T-helper 2 cell (primary cell): ENCODE measurements at places on chromosomes 6 and 20.

GRCh38 chr20:59676126-59676850 lies 71.9 kb downstream of the PHACTR3 start:
- no peak for DNase-seq

DNA sequence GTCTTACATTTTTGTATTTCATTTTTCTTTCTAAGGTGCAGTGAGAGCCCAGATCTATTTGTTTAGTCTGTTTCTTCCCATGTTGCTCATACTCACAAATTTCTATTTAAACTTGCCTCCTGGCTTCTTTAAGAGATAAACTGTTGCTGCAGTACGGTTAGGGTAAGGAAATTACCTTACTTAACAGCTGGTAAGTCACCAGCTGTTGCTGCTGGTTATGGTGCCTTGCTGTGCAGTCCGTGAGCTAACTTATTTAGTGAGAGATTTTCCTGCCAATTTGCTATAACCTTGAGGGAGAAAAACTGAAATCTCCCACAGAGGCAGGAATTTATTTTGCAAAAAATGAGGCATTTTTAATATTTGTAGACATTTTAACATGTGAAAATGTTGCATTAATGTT lies 261.0 kb downstream of the UST start:
- DNase-seq = no peak

- peak; percentile 28 for DNase-seq
Measured at GRCh38 chr20:63969838-63970713, at the start of gene ZNF512B. Gene ZNF512B, minus strand, starts transcription at chr20:63969930. Its CDS starts 1,980 bp downstream, at chr20:63967950.

- no peak for DNase-seq
Measured at GRCh38 chr6:152295346-152295745, 341.8 kb downstream of the SYNE1 start.

GRCh38 chr20:21104921-21105320 lies 1.2 kb downstream of the LINC00237 start:
- no peak for DNase-seq

DNA sequence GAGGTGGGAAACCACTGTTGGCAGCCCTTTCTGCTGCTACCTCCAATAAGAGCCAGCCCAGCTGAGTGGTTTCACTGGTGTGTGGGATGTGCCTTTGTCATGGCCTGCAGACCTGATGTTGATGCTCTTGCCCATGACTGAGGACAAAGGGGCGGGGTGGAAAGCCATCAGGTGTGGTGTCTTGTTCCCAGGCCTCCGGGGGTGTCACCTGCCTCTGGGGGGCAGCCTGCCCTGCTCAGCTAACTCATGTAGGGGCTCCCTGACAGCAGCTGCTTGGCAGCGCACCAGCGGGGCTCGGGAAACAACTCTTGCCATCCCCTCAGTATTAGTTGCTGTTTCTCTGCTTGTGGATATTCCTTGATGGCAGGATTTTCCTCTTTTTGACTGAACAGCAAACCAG lies 91.3 kb downstream of the LYRM2 start:
- DNase-seq = no peak

DNA sequence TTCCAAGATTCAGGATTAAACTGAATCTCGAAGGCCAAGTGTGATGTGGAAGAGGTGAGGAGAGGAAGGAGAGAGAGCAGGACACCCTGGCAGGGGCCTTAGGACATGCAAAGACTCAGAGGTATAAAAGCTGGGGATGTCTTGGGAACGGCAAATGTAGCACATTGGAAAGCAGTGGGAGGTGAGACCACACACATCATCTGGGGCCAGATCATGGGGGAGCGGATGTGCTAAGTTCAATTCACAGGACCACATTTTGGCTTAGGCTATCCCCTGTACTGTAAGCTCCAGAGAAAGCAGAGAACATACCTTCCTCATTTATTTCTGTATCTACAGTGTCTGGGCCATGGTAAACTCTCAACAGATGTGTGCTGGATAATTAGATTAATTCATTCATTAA lies 59.5 kb upstream of the MBOAT1 start:
- no peak for DNase-seq

DNA sequence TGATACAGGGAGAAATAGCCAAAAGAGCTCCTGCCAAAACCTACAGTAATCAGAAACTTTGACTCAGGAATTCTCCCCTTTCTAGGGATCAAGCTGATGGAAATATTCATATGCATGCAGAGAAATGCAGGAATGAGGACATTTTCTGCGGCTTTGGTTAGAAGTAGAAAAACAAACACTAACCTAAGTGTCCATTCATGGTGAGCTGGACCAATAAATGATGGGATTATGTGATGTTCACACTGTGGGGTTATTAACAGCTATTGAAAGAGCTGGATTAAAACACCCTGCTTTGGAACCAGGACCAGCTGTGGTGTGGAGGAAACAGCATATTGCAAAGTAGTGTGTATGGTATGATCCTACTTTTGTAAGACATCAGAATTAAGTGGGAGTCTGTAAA lies 143.1 kb downstream of the SYCP2 start:
- no peak for DNase-seq

- no peak for DNase-seq
Measured at GRCh38 chr20:47360297-47361056, 4.0 kb upstream of the ZMYND8 start.

- DNase-seq = no peak
Measured at GRCh38 chr20:46568570-46569129, 18.2 kb upstream of the OCSTAMP start.

- peak; percentile 38 for DNase-seq
Measured at GRCh38 chr20:21100578-21101452, 5.3 kb downstream of the LINC00237 start.

DNA sequence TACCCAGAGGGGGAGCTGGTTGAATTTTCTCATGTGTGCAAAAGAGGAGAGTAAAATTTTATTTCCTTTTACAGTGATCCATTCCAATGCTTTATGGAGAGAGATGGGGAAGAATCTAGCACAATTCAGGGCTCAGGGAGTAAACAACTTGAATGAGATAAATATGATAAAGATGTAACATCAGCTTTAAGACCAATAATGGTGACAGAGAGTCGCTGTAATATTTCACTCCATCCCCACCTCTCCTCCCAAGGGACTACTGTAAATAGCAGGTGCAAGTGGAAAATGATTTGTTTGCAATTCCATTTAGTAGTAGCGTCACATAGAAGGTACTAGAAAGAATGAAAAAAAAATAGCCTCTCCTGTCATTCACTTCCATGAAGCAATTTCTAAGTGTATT lies 4.8 kb downstream of the CRISP3 start:
- no peak for DNase-seq

DNA sequence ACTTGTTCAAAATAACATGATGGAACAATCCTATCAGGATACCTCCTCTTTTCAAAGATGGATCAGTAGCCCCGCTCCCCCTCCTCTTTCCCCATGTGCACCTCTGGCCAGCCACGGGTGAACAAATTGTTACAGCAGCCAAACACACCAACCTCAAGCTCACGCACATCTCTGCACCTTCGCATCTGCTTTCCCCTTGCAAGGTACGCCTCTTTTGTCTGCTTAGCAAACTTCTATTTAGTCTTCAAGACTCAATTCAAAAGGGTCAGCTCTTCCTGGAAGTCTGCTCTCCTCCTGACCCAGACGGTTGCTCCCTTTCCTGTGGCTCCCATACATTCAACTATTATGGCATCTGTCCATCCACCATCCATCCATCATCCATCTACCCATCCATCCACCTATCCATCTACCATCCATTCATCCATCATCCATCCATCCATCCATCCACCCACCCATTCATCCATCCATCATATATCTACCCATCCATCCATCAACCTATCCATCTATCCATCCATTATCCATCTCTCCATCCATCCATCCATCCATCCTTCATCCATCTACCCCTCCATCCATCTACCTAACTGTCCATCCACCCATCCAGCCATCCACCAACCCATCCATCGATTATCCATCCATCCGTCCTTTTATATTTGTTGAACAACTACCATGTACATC lies 36.3 kb upstream of the CDH22 start:
- no peak for DNase-seq
